ENCODE measurements at places on chromosomes 16 and 17. TPM values are rescaled to one million over a fixed set of nuclear protein-coding genes. Genes with fewer than 3 reads are reported as not detected.

ERN2 gene
- 0.36 TPM for total RNA-seq

DNA sequence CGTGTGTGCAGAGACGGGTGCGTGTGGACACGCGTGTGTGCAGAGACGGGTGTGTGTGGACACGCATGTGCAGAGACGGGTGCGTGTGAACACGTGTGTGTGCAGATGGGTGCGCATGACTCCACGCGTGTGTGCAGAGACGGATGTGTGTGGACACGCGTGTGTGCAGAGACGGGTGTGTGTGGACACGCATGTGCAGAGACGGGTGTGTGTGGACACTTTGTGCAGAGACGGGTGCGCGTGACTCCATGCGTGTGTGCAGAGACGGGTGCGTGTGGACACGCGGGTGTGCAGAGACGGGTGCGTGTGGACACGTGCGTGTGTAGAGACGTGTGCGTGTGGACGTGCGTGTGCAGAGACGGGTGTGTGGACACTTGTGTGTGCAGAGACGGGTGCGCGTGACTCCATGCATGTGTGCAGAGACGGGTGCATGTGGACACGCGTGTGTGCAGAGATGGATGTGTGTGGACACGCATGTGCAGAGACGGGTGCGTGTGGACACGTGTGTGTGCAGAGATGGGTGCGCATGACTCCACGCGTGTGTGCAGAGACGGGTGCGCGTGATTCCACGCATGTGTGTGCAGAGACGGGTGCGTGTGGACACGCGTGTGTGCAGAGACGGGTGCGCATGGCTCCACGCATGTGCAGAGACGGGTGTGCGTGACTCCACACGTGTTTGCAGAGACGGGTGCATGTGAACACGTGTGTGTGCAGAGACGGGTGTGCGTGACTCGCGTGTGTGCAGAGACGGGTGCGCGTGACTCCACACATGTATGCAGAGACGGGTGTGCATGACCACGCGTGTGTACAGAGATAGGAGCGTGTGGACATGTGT, 1.6 kb upstream of the CD7 start:
- ATAC-seq: no peak

CCDC78 gene
- total RNA-seq: 0.40 TPM

GRCh38 chr16:29662729-29663015, 375 bp upstream of the SPN start:
- ATAC-seq: no peak

DNA sequence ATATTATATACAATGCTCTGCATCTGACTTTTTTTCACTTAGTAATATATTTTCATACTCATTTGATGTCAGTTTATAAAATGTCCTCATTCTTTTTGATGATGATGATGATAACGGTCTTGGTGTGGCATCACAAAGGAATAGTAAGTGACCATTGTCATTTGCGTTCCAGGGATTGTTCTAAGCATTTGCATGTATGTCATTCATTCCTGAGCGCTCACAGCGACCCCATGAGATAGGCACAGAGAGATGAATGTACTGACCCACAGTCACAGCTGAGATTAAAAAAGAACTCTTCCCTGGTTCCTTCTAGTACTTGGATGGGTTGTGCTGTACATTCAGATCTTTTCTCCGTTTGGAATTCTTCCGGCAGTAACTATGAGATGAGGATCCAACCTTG, 21.2 kb upstream of the MSI2 start:
- no peak for ATAC-seq

GRCh38 chr16:56664506-56664905, 3.4 kb downstream of the MT1G start:
- ATAC-seq: no peak

DNA sequence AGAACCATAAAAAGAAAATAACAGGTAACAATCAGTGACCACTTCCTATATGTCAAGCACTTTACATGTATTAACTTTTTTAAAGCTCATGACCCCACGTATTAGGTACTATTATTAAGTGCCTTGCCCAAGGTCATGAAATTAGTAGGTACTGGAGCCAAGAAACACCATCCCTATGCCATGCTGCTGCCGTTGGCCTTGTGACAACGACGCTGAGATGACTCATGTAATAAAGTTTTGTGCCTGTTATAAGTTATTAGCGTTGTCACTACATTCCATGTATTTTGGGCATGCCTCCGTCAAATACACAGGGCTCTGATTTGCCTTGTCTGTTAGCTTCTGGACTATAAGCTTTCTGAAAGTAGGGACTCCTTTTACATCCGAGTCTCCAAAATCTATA, 1.4 kb downstream of the BBS2 start:
- ATAC-seq: peak; percentile 14

DNA sequence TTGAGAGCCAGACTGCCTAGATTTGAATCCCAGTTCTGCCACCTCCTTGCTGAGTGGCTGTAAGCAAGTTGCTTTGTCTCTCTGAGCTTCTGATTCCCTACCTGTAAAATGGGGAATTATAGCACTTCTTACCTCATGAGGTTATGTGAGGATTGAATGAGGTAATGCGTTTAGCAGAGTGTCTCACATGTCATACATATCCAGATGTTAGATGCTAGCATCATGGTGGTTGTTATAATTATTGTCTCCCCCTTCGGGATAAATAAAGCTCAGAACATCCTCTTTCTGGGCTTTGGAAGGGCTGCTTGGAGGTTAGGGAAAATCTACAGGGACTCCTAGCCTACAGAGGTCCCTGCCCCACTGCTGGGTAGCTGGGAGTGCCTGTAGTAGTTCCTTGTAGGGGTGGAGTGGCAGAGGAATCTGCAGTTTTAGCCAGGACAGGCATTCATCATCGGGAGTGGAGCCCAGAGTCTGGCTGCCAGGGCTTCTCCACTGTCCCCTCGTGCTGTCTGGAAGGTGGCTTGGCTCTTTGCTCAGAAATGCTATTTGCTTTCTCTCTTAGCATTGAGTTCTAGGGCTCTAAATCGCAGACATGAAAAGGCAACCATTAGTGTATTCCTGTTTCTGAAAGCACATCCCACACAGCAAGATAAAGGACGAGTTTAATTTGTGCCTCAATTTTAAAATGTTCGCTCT, 137.9 kb upstream of the CACNG3 start:
- no peak for ATAC-seq

SLFN14 gene
- not detected for total RNA-seq

PFAS gene
- total RNA-seq: 25.1 TPM

GRCh38 chr17:11506635-11507034, 91.6 kb upstream of the DNAH9 start:
- ATAC-seq: peak; percentile 57

ATP2C2 gene
- 6.9 TPM for total RNA-seq

GRCh38 chr16:27980919-27981700, 82.4 kb downstream of the GSG1L start:
- ATAC-seq: no peak

GRCh38 chr17:78784352-78784751, 2.3 kb upstream of the CYTH1 start:
- ATAC-seq: no peak

GRCh38 chr16:9092282-9092977, 986 bp downstream of the HAPSTR1 start:
- no peak for ATAC-seq

KRTAP1-5 gene
- total RNA-seq: not detected

DNA sequence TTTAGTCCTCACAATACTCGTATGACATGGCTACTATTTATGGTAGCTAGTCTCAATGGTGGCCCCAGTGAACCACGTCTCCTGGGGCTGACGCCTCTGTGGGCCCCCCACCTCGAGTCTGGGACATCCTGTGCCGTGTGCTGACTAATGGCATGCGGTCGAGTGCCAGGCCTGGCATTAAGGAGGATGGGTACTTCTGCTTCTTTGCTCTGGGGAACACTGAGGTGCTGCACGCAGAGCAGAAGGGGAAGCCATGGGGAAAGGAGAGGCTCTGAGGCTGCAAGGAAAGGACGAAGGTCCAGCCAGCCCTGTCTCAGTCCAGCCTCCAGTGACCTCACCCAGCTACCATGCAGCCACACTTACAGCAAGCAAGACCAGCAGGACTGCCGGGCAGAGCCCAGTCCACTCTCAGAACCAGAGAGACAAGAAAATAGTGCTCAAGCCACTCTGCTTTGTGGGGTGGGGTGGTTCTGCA, 5.7 kb upstream of the MPRIP start:
- ATAC-seq: peak; percentile 56

- no peak for ATAC-seq
Observed at GRCh38 chr16:17793354-17793753, 322.6 kb upstream of the XYLT1 start.

DNA sequence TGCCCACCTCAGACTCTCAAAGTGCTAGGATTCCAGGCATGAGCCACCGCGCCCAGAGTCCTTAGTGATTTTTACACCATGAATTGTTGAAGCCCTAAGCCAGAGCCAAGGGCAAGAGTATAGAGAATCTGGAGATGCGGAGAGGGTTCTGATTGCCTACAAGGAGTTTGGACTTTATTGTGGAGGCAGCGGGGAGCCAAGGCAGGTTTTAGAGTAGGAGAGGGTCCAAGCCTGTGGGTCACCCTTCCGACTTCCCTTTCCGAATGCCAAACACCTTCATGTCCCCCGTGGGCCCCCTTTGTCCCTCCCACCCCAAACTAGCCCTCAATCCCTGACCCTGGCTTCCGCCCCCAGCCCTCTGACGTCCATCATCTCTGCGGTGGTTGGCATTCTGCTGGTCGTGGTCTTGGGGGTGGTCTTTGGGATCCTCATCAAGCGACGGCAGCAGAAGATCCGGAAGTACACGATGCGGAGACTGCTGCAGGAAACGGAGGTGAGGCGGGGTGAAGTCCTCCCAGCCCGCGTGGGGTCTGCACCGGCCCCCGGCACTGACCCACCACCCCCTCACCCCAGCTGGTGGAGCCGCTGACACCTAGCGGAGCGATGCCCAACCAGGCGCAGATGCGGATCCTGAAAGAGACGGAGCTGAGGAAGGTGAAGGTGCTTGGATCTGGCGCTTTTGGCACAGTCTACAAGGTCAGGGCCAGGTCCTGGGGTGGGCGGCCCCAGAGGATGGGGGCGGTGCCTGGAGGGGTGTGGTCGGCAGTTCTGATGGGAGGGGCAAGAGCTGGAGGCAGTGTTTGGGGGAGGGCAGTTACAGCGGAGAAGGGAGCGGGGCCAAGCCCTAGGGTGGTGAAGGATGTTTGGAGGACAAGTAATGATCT, 7.1 kb downstream of the MIEN1 start:
- ATAC-seq: peak; percentile 69

DNA sequence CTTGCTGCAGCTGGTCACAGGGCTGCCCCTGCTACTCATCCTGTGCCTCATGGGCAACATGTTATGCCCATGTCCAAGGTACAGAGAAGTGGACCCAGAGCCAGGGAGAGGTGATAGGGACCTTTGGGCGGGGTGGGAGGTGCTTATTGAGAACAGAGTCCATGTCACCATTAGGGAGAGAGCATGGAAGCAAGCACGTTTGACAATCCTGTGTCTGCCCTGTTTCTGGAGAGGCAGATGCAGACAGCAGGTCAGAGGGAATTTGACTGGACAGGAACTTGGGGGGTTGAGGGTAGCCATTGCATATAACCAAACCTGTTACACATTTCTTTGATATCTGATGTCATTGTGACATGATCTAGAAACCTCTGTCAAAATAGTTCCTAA, 14.3 kb upstream of the ARL4D start:
- ATAC-seq: no peak

GRCh38 chr17:78970834-78971755, 8.6 kb downstream of the LGALS3BP start:
- ATAC-seq: peak; percentile 45

SHBG gene
- 0.48 TPM for total RNA-seq

DNA sequence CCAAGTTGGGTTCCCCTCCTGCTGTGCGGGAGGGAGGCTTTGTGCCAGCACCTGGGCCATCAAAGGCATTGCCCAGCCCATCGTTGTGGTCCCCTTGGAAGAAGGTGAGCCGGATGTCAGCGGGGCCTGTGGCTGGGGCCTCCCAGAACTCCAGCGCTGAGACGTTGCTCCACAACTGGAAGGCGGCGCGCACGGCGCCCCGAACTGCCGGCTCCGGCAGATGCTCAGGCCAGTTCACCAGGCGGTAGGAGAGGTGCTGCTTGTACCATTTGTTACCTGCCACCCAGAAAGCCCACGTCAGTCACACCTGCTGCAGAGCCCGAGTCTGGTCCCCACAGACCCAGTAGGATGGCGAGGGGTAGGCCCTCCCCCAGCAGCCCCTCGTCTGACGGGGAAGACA, 12.4 kb downstream of the C17orf50 start:
- ATAC-seq: no peak

DNA sequence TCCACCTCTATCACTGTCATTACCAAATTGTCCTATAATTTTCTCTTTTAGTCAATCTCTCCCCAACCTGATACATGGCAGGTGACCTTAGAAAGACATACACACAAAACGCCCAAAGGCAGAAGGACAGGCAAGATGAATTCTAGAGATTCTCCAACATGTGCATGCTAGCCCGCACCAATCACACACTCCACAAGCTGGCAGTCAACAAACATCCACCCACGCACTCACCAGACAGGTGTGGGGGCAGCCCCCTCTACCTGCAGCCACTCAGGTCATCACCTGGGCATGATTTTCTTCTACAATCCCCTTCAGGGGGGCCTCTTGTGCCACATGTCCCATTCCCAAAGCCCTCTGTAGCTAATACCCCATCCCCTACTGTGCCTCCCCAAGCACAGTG, 9.5 kb downstream of the MPP2 start:
- ATAC-seq: no peak

- ATAC-seq: peak; percentile 2
Observed at GRCh38 chr16:1794221-1794871, 841 bp upstream of the IGFALS start.

GRCh38 chr16:79970551-79971236, 370.2 kb upstream of the MAF start:
- no peak for ATAC-seq

GRCh38 chr17:8820311-8821010, 21.3 kb upstream of the MFSD6L start:
- ATAC-seq: no peak

CCDC92B gene
- 0.68 TPM for total RNA-seq

GRCh38 chr17:70144260-70144846, 25.0 kb upstream of the KCNJ2 start:
- ATAC-seq: no peak

DNA sequence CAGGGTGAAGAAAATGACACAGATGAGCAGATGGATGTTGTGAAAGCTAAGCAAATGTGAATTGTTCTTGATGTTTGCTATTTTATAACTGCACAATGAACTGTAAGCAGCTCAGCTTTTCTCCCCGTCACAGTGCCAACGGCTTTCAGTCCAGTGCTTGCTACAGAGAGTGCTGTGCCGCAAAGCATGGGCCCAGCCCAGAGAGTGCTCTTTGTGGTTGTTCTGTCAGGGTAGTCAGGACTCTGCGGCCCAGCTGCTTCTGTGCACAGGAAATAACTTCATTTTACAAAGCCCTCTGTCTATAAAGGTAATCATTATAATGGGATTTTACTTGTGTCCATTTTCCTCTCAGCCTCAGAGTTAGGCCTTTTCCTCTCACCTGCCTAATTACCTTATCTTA, 39.1 kb downstream of the CDRT15 start:
- ATAC-seq: no peak

- ATAC-seq: no peak
Observed at GRCh38 chr17:47636273-47637030, 13.3 kb upstream of the KPNB1 start.

Measured in esophagus mucosa (tissue), 1 donor.